Suppressor macrophage (primary cell): ENCODE measurements at places on chromosomes 16 and 17.
A peak's percentile ranks its signal among the peaks of the same experiment; 100 is the strongest.

- no peak for DNase-seq
Observed at GRCh38 chr16:53893731-53894435, 189.9 kb downstream of the FTO start.

GRCh38 chr17:5241861-5242671 is 7.4 kb upstream of the SCIMP start:
- DNase-seq, result no peak

GRCh38 chr17:28554565-28554964 is 2.1 kb upstream of the UNC119 start:
- DNase-seq, result no peak

DNA sequence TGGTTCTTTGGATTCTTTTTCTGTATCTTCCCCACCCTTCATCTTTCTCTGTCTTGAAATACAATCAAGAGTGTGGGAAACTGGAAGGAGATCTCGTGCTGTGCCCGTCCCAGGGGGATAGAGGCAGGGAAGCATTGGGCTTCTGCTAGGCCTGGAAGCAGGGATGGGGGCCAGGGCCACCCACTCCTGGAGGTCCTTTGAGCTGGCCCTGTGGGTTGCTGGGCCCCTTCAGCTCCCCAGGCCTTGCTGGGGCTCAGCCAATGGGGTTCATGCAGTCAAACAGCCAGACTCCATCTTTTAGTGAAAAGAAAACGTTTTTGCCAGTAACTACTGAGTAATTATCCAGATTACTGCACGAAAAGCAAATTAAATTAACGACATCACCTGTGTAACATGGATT is 67.8 kb downstream of the CCDC182 start:
- DNase-seq, result no peak

- DNase-seq, result peak; percentile 5
Observed at GRCh38 chr16:27531826-27532800, 17.6 kb downstream of the GTF3C1 start.

DNA sequence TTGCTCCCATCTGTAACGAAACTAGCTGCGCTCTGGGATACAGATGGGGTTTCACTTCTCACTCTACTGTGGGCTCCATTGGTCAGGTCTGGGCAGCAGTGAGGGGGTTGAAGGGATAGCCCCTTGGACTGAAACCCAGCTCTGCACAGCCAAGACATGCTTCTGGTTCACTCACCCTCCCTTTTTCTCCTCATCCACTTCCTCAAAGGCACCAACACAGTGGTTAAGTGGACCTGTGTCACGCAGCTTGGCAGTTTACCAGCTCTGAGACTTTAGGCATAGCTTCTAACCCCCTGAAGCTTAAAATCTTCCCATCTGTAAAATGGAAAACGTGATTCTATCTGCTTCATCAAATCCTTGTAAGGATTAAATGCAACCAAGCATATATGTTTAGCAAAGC is 11.5 kb upstream of the KRT38 start:
- peak; percentile 30 for DNase-seq

DNA sequence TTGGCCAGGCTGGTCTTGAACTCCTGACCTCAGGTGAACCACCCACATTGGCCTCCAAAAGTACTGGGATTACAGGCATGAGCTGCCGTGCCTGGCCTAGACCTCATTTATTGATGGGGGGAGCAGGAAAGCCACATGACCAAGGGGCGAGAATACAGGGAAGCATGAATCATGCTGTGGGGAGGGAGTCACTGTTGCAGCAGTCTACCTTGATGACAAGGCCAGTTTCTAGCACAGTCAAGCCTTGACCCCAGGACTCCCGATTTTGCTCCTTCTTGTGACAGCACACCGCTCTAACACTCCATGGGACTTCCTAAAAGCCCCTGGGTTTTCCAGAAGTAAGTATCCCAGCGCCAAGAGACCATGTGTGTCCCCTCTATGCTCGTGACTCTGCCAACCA is 42.9 kb upstream of the IRF8 start:
- no peak for DNase-seq

DNA sequence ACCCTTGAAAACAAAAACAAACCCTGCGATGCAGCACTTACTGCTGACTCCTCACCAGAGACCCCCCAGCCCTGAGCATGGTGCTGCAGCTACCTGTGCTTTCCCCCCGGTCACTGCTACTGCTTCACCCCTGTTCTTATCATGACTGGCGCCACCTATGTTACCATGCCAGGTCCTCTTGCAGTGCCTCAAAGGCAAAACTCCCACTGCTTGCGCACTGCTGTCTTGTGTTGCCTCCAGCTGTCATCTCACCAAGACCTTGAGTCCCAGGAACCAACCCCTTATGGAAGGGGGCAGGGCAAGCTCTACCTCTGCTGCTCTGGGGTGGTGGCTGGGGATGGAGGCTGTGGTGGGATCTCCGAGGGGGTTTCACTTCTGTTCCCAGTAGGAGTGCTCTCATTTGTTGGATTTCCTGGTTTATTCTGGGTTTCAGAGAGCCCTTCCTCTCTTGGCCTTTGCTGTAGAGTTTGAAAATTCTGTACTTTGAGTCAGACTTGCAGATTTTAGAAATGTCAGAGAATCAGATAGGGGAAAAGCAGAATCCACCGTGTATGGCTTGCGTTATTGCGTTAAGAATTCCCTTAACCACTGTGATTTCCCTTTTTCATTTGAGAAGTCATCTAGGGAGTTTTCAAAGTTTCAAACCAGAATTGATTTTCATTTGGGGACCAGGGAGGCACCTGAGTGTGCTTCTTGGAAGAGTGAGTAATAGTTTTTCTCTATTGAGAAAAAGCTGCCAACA is 96.6 kb downstream of the SPECC1 start:
- DNase-seq, result peak; percentile 16

GRCh38 chr17:48612456-48612853 is 1.6 kb upstream of the HOXB7 start:
- no peak for DNase-seq

DNA sequence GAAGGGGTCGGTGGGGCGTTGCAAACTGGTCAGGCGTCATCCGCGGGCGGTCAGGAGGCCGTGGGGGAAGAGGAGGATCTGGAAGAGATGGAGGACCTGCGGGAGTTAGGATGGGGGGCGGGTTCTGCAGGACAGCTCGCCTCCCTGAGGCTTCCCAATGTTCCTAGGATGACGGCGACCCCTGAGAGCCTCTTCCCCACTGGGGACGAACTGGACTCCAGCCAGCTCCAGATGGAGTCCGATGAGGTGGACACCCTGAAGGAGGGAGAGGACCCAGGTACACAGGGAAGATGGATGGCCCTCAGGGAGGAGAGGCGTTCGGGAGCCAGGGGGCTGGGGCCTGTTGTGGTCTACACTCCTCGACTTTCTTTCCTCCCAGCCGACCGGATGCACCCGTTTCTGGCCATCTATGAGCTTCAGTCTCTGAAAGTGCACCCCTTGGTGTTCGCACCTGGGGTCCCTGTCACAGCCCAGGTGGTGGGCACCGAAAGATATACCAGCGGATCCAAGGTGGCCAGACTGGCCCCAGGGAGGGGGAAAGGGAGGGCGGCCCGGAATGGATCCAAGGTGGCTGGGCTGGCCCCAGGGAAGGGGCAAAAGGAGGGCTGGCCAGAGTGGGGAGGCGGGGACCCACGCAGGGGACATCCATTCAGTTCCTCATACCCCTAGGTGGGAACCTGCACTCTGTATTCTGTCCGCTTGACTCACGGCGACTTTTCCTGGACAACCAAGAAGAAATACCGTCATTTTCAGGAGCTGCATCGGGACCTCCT is 839 bp downstream of the PLD2 start:
- no peak for DNase-seq

GRCh38 chr17:8391711-8392110 is 5.9 kb downstream of the RNF222 start:
- no peak for DNase-seq

- no peak for DNase-seq
Observed at GRCh38 chr17:29686993-29687590, 64.4 kb upstream of the CORO6 start.

DNA sequence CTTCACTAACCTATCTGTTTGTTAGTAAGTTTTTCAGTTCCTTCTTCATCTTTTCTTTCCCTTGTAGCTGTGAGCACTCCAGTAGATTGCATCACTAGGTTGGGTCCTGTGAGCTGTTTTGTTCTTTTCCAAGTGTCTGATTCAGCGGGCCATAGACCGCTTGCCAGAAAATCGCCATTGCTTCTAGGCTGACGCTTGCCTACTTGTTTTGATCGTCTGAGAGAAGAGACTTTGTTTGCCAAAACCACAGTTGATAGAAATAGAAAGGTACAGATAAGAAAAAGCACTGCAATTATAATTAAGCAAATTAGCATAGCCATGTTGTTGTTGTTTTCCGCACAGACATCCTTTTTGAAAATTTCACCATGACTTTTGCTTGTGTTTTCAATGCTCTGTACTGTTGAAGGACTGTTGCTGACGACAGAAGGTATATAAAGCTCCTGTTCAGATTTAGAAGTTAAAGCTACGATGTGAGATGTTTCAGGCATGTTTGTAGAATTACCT is 3.1 kb downstream of the EVI2A start:
- peak; percentile 82 for DNase-seq

GRCh38 chr17:44069974-44070454 is 521 bp upstream of the G6PC3 start:
- peak; percentile 43 for DNase-seq

- DNase-seq, result peak; percentile 28
Observed at GRCh38 chr17:63445571-63445953, 544 bp downstream of the CYB561 start.

DNA sequence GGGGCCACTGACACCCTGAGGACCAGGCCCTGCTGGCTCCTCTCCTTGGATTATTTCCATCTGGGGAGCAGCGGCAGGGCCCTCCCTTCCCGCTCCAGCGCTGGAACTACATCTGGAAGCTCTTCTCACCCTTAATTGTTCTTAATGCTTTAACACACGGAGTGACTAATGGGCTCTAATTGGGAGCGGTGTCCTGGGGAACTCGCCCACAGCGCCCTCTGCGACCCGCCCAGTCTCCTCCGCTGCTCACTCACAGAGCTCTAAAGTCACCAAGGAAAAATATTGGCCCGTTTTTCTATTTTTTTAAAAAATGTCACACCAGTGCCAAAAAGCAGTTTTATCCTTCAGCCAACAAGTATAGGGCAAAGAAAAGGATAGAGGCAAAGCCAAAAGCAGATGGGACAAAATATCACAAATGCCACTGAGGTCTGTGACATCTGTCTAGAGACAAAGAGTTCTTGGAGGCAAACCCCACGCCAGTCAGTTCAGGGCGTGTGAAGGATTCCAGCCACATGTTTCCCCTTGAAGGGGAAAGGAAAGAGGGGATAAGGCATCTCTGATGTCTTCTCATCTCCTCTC is 134.7 kb downstream of the RBFOX3 start:
- no peak for DNase-seq

- DNase-seq, result no peak
Observed at GRCh38 chr17:1930337-1930645, 94.8 kb downstream of the RTN4RL1 start.

GRCh38 chr17:29589524-29590410 is at the start of gene GIT1:
GIT1 (minus strand) TSS chr17:29589648; CDS start chr17:29589378, 270 bp downstream.
- peak; percentile 92 for DNase-seq

- no peak for DNase-seq
Observed at GRCh38 chr17:81579821-81580321, 27.7 kb upstream of the FAAP100 start.

GRCh38 chr17:27793168-27793905 is 7.0 kb downstream of the NOS2 start:
- DNase-seq, result no peak

- DNase-seq, result no peak
Observed at GRCh38 chr16:4270595-4270994, 2.2 kb downstream of the TFAP4 start.

DNA sequence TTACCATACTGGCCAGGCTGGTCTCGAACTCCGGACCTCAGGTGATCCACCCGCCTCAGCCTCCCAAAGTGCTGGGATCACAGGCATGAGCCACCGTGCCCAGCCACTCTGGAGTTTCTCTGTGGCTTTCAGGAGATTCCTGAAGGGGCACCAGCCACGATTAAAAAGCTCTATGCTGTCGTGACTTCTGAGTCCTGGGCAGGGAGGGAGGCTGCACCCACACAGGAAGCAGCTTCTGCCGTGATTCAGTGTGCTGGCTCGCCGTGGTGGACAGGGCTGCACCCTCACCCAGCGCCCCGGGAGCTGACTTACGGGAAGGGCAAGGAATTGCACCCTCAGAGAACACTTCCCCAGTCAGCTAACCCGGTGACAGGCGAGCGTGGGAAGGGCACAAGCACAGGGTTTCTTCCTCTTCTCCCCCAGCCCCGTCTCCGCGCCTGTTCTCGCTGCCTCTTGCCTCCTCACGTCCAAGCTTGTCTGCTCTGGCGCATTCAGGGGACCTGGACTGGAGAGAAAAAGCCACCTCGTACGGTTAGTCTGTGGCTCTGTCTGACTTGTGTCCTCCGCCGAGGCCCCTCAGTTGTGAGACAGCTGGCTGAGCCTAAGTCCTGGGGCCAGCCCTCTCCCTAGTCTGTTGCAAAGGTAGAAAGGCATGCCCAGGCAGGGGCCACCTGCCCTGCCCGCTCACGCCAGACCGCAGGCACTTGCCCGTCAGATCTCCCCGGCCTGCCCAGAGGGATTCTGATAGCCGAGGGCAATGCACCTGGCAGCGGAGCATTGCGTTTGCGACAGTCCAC is 145.0 kb downstream of the SEC14L1 start:
- DNase-seq, result peak; percentile 98

- no peak for DNase-seq
Observed at GRCh38 chr17:12421646-12422306, 243.9 kb upstream of the MYOCD start.
